Type B pancreatic cell (in vitro differentiated cells): ENCODE measurements at places on chromosomes 7 and 10. TPM values are rescaled to one million over a fixed set of nuclear protein-coding genes. Genes with fewer than 3 reads are reported as not detected.
A peak's percentile ranks its signal among the peaks of the same experiment; 100 is the strongest.

CAV2 gene
- total RNA-seq: 12.8 and 36.0 TPM in 2 replicates

SHH gene
- total RNA-seq: 24.9 and 28.3 TPM in 2 replicates

DNA sequence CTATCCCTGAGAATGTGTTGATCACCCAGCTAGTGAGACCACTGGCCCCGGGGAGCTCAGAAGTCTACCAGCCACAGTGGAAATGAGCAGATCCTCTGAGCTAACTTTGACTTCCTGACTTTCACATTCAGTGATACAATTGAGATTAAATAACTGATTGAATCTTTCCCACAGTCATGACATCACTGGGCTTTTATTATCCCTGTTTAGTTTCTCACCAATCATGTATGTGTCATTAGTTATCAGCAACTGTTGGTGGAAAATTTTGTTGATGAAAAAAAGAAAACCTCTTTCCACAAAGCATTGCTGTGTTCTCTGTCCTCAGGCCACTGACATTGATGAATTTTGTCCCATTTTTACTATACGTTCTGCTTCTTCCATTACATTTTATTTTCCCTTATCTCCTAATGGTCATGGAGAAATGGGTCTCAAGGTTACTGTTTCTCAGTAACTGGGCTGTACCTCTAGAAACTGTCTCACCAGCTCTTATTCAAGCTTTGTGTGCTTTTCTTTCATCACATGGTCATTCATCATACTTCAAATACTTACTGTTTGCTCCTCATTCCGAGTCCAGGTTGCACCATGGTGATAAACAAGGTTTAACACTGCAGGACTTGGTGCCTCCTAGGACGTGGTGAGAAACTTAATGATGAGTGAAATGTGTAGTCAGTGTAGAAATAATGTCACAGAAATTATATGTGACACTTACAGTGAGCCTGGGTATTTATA is 304.7 kb downstream of the CDK14 start:
- DNase-seq: no peak
- H3K27me3 ChIP-seq: no peaks in the 10 kb centered on the region
- no peak overlapping the region for H3K4me3 ChIP-seq
- peak overlapping the region; percentile 37 for H3K27ac ChIP-seq
- H3K4me1 ChIP-seq: peaks cover 7% of the 10 kb centered on the region

- no peak overlapping the region for H3K27ac ChIP-seq
- no peaks in the 10 kb centered on the region for H3K36me3 ChIP-seq
- peaks cover 8% of the 10 kb centered on the region for H3K4me1 ChIP-seq
- DNase-seq: no peak
Observed at GRCh38 chr10:126893206-126893605, 12.0 kb upstream of the DOCK1 start.

GRCh38 chr7:92360387-92360786 is 86.9 kb upstream of the GATAD1 start:
- no peaks in the 10 kb centered on the region for H3K27me3 ChIP-seq
- peaks cover 30% of the 10 kb centered on the region for H3K36me3 ChIP-seq
- H3K4me3 ChIP-seq: no peak overlapping the region
- no peak overlapping the region for H3K27ac ChIP-seq
- no peak for DNase-seq

- H3K27ac ChIP-seq: no peak overlapping the region
- no peaks in the 10 kb centered on the region for H3K4me1 ChIP-seq
- no peaks in the 10 kb centered on the region for H3K27me3 ChIP-seq
Observed at GRCh38 chr7:23290993-23291392, 8.1 kb upstream of the MALSU1 start.

DNA sequence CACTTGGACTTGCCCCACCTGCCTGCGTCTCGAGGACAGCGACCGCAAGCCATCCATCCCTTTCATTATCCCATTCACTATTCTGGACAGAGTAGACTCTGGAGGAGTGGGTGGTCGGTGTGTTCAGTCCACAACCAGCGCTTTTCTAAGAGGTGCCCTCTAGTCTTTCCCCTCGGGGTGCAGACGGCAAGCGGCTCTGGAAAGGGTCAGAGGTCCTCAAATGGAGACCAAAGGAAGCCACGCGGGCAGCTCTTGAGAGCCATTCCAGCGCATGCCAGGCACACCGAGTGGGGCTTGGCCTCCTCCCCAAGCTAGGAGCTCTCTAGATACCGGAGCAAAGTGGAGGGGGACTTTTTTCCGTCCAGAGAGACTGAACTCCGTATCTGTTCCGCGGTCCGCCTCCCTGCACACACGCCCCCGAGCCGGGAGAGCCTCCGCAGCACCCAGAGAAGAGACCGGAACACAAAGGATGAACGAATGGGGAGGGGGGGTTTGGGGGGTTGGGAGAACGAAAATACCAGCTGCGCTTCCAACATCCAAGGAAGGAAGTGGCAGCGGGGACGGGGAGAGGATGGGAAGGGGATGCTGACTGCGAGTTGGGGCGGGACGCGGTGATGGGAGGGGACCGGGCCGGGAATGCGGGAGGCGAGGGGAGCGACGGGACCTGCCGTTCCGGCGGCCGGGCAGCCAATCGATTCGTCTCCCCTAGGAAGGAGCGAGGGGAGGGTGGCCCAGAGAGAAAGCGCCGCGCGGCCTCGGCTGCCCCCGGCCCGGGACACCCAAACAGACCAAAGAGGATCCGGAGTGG is 515 bp downstream of the GSDME start:
- peak overlapping the region; percentile 93 for H3K4me3 ChIP-seq
- H3K36me3 ChIP-seq: no peaks in the 10 kb centered on the region
- peaks cover 38% of the 10 kb centered on the region for H3K27me3 ChIP-seq

DNA sequence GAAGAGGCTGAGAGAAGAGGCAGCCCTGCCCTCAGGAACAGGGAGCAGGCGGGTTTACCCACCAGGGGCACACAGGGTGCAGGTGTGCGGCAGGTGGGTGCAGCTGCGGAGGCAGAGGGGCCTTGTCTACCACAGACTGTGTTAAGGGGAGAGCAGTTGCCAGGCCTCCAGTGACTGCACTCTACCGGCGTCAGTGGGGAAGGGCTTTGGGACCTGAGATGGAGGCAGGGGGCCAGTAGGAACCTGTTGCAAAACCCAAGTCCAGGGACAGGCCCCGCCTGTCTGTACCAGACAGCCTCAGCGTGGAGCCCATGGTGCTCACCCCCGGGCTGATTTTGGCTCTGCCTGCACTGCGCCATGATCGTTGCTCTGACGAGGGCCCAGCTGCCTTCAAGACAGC is 507.6 kb upstream of the FOXK1 start:
- peaks cover 5% of the 10 kb centered on the region for H3K4me1 ChIP-seq
- no peak overlapping the region for H3K27ac ChIP-seq
- H3K36me3 ChIP-seq: no peaks in the 10 kb centered on the region
- no peak for DNase-seq

- H3K27me3 ChIP-seq: no peaks in the 10 kb centered on the region
- no peak for DNase-seq
- peaks cover 5% of the 10 kb centered on the region for H3K4me1 ChIP-seq
- H3K4me3 ChIP-seq: peak overlapping the region; percentile 65
- H3K27ac ChIP-seq: peak overlapping the region; percentile 94
Observed at GRCh38 chr10:11293332-11293731, 275.7 kb downstream of the CELF2 start.
